Fibroblast of skin of scalp (primary cell): ENCODE measurements at places on chromosomes 5 and 9.

- peak; percentile 50 for DNase-seq
Measured at GRCh38 chr9:87498046-87498810, 561 bp downstream of the DAPK1 start.

DNA sequence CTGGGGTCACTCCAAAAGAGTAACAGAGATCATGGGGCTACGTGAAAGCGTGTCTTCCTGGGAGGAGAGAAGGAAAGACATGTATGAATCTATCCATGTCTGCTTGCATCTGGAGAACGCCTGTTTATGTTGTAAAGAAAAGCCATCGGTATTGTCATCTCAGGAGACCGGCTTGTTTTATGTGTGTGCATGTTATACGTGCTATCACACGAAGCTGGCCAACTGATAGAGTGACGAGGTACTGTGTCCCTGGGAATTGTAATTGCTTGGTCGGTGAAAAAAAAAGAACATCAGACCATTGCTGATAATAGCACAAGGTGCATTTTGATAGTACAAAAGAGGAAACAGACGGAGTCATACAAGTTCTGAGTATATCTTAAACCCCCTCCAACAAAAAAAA is 370 bp upstream of the CDH6 start:
- DNase-seq, result no peak

GRCh38 chr9:27125030-27125429 is 16.0 kb downstream of the TEK start:
- peak; percentile 81 for DNase-seq

DNA sequence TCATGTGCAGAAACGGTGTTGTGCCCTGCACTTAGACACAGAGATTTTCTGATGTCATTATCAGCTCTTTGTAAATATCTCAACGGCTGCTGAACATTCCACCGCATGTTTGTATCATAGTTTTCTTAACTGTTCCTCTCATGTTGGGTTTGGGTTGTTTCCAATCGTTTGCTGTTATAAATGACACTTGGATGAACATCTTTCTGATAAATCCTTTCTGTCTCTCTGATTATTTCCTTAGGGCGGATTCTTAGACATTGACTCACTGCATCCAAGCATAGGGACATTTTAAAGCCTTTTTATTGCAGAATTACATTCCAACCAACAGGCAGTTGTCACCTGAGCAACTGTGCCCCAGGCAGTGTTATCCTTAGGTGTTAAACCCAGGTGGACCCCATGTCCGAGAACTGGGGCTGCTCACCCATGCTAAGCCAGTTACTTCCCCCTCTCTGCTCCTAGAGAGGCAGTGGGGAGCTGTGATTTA is 28.5 kb downstream of the COL5A1 start:
- DNase-seq, result peak; percentile 94

GRCh38 chr5:138455232-138455930 is 9.9 kb upstream of the EGR1 start:
- DNase-seq, result no peak

DNA sequence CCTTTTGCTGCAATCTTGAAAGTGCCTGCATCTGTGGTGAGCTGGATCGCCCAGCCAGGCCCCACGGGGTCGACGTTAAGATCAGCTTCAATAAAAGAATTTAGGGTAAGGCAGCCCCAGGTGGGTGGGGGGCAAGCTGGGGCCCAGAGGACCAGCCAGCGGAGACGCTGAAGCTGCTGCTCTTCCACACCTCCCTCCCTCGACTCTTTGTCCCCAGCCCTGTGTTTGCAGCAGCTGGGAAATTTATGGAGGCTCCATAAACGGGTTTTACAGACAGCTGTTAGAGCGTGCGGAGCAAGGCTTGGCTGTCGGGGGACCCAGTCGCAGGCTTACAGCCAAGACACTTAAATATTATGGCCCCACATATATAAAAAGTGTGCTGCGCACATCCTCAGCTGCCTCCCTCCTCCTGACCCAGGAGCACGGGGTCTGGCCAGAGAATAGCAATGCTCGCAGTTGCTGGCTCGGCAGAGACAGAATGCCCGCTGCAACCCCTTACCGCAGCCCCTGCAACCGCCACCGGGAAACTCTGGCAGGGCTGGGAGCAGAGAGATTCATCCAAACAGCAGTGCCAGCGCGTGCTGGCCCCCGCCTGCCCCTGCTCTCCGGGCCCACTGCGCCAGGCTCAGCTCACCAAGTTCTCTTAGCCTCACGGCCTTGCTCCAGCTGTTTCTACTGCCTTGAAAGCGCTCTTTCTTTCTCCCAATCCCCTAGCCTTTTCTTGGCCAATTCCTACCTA is 28.4 kb upstream of the MVB12B start:
- DNase-seq, result no peak

DNA sequence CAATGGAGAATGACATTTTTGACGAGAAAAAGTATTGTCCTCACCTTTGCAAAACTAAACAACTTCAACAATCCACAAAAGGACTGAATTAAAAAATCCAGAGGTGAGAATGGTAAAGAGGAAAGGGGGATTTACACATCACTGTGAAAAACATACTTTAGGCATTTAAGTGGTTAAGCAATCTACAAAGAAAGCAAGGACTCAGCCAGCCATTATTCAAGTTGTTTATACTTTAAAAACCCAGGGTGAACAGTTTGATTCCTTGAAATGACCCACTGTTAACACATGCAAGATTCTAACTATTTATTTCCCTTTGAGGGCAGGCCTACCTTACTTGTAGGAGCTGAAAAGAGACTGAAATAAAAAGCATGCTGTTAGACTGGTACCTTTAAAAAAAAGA is 29.3 kb downstream of the TUT7 start:
- no peak for DNase-seq

GRCh38 chr9:130138791-130139190 is 33.4 kb upstream of the NCS1 start:
- DNase-seq, result peak; percentile 85

DNA sequence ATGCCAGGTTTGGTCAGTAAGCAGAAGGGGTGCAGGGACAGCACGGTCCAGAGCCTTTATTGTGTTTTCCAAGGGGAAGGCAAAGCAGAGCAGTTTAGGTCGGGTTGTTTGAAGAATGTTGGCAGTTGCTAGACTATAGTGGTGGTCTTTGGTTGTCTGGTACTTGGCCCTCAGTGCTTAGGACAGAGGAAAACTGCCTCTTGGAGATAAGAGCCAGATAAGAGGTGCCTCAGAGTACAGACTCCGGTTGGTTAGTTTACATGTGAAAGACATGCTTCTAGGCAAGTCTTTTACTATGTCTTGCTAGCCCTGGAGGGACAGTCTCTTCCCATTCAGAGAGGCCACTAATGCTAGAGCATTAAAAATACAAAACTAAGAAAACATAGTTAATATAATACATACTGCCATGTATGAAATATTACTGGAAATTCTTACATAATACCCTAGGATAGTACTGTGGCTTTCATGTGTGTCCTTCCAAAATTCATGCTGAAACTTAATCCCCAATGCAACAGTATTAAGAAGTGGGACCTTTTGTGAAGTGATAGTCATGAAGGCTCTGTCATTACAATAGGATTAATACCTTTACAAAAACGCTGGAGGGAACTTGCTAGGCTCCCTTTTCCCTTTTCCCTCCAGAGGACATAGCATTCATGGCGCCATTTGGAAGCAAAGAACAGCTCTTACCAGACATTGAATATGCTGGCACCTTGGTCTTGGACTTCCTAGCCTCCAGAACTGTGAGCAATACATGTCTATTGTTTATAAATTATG is 280.4 kb downstream of the TMEM167A start:
- DNase-seq, result no peak
